Endodermal cell (in vitro differentiated cells): ENCODE measurements at places on chromosomes 6 and 20.

DNA sequence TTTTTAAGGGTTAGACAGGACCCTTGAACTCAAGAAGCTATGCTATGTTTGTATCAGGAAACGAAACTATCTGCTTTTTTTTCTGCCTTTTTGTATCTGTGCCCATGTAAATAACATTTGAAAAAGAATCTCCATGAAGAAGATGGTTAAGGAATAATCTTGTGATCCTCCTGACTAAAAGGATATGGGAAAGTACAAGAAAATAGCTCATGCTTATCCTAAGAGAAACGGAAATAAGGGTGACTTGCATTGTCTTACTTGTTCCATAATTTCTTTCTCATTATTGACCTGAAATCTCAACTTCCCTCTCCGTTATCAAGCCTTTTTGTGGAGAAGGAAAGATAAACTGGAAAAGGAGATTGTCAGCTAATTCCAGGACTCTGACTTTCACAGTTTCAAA, 5.9 kb upstream of the CFAP206 start:
- DNase-seq: no peak

DNA sequence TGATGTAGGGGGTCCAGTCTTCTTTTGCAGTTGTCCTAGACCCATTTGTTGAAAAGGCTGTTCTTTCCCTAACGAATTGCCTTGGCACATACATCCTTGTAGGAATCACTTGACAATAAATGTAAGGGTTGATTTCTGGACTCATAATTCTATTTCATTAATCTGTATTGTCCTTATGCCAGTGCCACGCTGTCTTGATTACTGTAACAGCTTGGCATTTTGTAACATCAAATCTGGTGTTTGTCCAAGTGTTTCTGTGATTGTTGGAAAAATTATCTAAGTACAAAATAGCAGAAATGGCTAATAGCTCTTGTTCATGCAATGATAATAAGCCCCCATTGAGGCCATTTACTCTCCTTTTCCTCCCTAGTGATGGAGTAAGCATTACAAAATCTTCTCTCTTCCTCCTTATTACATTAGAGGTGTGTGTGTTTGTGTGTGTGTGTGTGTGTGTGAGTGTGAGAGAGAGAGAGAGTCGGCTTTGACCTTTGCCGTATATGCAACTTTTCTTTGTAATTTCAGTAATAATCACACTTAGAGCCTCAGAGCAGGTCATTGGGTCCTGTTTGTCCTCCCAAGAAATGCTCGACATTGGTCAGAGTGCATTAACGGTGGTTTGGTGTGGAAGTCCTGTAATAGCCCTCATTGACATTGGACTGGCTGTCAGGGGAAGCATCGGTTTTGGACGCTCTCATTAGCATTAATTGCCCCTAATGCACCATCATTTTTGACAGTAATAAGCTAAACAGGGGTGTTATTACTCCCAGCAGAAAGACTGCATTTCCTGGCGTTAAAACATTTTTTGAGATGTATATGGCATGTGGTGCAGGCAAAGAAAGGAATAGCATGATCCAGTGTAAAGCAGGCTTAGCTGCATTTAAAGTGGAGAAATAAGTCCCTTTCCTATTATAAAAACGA, 40.7 kb upstream of the MROH8 start:
- DNase-seq: no peak

- no peak for DNase-seq
Observed at GRCh38 chr6:157198425-157199279, 124.7 kb downstream of the TMEM242 start.

DNA sequence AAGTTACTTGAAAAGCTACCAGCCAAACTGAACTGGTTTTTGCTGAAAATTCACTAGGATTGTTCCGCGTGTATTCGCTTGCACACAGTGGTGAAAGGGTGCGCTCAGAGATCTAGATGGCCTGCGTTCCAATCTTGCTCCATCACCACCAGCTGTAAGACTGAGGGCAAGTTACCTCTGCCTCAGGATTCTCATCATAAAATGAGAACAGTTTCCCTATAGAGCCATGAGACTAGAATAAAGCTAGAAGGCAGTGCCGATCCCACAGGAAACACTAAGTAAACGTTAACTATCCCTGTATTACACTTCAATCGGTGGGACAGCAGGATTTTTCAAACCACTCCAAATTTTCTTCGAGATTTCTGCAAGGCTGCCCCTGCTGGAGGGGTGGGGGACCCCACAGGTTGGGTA, 838 bp downstream of the AHCY start:
- no peak for DNase-seq

GRCh38 chr6:121143476-121143875, 190.8 kb downstream of the TBC1D32 start:
- DNase-seq: no peak

DNA sequence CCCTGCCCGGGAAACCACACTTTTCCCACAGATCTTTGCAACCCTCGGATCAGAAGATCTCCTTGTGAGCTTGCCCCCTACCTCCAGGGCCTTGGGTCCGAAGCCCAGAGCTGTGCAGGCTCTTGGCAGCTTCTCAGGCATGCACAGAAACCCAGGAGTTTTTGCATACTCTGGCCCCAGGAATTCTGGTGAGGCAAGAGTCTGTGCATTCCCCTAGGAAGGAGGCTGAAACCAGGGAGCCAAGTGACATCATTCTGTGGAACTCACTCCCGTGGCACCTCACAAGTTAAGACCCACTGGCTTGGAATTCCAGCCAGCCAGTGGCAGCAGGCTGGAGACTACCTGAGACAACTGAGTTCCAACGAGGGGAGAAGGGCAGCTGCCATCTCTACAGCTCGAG, 100.1 kb downstream of the TNFRSF21 start:
- no peak for DNase-seq

DNA sequence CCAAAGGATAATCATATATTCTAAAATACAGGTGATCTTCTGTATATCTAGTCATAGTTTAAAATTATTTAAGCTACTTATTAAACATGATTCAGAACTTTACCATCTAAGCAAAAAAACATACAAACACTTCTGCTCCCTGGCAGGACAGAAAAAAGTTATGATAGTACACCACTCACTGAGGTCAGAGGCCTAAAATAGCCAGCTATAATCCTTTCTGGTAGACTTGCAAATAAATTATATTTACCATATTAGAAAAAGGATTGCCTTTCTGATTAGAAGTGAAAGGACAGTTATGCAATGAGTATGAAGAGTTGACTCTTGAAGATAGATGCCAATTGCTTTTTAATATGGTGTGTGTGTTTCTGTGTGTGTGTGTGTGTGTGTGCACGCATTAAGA, 207.4 kb downstream of the BMP2 start:
- DNase-seq: no peak

DNA sequence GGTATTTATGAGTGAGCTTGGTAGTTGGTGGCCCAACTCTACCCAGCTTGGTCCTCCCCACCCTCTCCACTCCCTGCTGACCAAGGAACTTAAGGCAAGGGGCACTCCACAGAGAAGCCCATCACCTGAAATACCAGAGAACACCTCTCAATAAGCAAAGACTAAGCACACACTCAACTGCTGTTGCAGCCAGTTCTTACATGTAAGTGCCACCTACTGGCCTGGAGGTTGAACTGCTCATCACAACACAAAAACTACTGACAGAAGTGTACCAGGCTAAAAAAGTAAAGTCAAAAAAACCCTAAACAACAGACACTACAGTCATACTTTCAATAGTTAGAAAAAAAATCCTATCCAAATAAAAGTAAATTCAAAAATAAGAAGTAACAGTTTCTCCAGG, 146.2 kb downstream of the FAM83B start:
- DNase-seq: peak; percentile 70

- DNase-seq: no peak
Observed at GRCh38 chr6:4970739-4971395, 33.0 kb downstream of the RPP40 start.

GRCh38 chr6:74991573-74992332, 214.1 kb downstream of the COL12A1 start:
- peak; percentile 49 for DNase-seq

GRCh38 chr6:106163966-106164877, 78.1 kb downstream of the PRDM1 start:
- DNase-seq: no peak

GRCh38 chr6:133705066-133705465, 183.8 kb upstream of the TCF21 start:
- no peak for DNase-seq

DNA sequence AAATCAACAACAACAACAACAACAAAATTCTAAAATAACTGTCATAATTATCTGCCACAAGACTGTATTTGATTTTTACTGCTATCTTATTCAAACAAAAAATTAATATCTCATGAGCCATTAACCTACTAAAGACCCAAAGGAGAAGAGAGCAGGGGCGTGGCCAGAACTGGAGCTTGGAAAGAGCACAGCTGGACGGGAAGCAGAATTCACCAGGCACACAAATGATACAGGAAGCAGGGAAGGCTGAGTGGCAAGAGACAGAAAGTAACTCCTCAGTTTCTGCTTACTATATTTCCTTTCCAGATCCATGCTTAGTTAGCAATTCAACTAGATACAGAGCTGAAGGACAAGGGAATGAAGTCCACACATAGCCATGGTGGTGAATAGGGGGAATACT, 54.4 kb downstream of the FKBP5 start:
- DNase-seq: no peak

DNA sequence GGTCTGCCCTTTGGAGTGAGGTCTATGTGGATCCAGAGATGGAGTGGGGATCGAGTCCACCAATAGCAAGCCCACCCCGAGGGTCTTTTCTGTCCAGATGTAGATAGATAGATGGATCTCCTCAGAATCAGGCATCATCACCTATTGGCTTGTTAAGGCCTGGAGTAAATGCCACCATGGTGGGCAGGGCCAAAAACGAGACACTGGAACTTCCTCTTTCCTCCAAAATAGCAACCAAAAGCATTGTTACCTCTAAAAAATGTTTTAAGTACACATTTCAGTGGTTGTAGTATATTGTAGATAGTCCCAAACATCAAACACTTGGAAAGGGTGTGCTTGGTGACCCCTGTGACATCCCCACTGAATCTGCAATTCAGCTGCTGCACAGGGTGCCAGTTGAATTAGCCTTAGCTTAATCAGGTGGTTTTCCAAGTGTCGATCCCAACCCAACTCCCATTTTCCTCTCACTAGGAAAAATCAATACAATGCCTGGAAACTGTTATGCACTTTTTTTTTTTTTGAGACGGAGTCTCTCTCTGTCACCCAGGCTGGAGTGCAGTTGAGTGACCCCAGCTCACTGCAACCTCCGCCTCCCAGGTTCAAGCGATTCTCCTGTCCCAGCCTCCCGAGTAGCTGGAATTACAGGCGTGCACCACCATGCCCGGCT, 35.0 kb upstream of the NELFCD start:
- no peak for DNase-seq

DNA sequence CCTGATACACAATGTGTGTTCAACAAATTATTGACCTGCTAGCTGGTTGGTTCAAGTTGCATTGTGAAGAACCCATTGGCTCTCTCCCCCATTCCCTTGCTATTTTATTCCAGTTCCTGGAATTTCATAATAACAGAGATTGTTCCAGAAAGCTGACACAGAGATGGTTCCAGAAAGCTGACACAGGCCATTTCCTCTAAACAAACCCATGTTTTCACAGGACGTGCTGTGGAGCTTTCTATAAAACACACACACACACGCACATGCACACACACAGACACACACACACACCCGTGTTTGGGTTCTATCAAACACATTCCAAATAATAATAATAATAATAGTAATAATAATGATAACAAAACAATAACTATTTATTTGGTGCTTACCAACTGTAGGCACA, 259.1 kb downstream of the CLIC5 start:
- DNase-seq: no peak

- no peak for DNase-seq
Observed at GRCh38 chr6:16420715-16421461, 182.5 kb downstream of the GMPR start.

- no peak for DNase-seq
Observed at GRCh38 chr20:58239216-58239615, 10.8 kb upstream of the ANKRD60 start.

- no peak for DNase-seq
Observed at GRCh38 chr6:90574610-90575009, 12.3 kb downstream of the MAP3K7 start.

DNA sequence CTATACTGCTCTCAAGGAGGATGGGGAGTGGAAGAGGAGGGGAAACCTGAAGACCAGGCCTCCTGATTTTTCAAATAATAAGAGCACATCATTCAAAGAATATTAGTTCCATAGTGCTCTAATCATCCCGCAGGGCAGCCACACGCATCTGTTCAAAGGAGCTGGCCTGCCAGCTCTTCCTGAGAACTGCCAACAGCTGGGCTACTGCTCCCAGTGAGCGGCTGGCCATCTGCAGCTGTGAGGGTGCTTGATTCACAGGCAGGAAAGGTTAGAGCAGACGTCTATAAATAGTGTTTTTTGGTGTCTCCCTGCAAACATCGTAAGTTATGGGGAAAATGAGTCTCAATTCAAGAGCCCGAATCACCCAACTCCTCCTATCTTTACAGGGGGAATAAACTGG, 17.3 kb downstream of the NSFL1C start:
- DNase-seq: peak; percentile 14

- no peak for DNase-seq
Observed at GRCh38 chr6:4518506-4518905, 257.7 kb upstream of the CDYL start.

GRCh38 chr6:150328744-150329405, 39.9 kb upstream of the IYD start:
- DNase-seq: no peak

GRCh38 chr6:46451343-46451742, 39.9 kb downstream of the RCAN2 start:
- no peak for DNase-seq

GRCh38 chr6:42217157-42217518, 523 bp downstream of the MRPS10 start:
- no peak for DNase-seq

GRCh38 chr20:10304471-10305046, 85.9 kb downstream of the SNAP25 start:
- no peak for DNase-seq

DNA sequence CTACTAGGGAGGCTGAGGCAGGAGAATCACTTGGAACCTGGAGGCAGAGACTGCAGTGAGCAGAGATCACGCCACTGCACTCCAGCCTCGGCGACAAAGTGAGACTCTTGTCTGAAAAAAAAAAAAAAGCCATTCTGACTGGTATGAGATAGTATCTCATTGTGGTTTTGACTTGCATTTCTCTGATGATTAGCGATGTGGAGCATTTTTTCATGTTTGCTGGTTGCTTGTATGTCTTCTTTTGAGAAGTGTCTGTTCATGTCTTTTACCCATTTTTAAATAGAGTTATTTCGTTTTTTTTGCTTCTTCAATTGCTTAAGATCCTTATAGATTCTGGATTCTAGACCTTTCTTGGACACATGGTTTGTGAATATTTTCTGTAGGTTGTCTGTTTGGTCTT, 103.5 kb upstream of the SIM1 start:
- DNase-seq: no peak

DNA sequence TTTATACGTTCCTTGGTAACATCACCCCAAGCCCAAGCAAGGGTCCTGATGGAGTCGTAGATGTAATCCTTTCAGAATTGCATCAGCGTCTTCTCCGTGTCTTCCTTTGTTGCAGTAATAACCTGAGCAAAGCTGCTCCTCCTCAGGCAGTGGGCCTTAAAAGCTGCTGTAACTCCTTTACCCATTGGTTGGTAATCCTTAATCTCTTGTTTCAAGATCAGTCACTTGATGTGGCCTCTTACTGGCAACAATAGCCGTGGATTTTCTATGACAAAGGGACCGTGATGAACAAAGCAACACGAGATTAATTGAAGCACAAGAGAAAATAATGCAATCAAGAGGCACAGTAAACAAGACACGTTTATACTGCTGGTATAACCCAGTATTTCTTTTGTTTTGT, 44.6 kb downstream of the ALDH5A1 start:
- no peak for DNase-seq

GRCh38 chr20:51487076-51487475, 55.4 kb downstream of the NFATC2 start:
- no peak for DNase-seq

- DNase-seq: no peak
Observed at GRCh38 chr6:111307275-111307858, 175.7 kb downstream of the REV3L start.
